ENCODE measurements at places on chromosomes 3 and 15.
A peak's percentile ranks its signal among the peaks of the same experiment; 100 is the strongest.

GRCh38 chr3:194112120-194113106 is 23.5 kb upstream of the HES1 start:
- DNase-seq: peak; percentile 48

- no peak for DNase-seq
Measured at GRCh38 chr15:89917442-89918101, 4.8 kb upstream of the ARPIN start.

DNA sequence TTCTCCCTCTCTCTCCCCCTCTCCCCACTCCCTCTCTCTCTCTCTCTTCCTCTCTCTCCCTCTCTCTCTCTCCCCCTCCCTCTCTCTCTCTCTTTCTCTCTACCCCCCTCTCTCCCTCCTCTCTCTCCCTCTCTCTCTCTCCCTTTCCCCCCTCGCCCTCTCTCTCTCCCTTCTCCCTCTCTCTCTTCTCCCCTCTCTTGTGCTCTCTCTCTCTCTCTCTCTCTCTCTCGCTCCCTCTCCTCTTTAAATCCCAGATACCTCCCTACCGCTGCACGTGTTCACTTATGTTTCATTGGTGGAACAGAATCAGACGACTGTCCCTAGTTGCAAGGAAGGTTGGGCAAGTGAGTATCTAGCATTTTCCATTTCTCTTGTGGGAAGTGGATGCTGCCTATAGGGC is 166.5 kb downstream of the EBLN2 start:
- DNase-seq: no peak

DNA sequence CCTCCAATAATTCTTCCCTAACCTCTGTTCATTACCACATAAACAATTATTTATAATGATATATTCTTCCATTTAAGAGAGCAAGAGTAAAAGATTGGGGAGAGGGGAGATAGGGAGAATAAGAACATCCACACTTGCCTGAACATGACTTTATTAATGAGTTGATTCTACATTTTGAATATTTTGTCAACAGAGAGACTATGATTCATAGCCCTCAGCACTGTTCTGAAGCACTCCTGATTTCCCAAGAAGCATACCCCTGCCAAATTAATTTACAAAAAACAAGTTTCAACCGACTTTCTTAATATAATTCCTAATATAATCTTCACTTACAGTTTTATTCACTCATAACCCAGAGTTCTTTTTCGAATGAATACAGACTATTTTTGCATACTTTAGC is 828.8 kb downstream of the ROBO2 start:
- no peak for DNase-seq

DNA sequence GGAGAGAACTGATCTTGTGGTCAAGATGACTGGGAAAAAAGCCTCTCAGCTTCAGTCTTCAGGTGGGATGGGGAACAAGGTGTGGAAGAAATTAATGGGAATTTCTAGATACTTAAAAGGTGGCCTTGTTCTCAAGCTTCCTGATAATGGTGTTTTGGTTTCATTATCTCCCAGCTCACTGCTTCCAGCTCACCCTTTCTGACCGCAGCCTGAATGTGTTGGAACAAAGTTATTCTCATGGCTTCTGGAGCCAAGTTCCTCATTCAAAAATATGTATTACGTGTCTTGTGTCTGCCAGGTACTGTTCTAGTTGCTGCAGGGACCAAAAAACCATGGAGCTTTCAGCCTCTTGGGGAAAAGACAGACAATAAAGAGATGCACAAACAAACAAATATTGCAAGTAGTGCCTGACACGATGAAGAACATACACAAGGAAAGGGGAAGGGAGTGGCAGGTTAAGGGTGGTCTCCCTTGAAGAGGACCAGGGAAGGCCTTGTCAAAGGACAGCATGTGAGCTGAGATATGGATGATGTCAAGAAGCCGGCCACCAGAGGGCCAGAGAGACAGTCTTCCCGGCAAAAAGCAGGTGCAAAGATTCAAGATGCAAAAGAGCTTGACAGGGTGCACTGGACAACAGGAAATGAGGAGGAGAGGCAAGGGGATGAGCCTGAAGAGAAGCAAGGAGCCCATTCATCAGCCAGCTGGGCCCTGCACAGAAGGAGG is 35.5 kb downstream of the ARRDC4 start:
- DNase-seq: peak; percentile 49

- DNase-seq: no peak
Measured at GRCh38 chr3:13866041-13866965, 13.6 kb downstream of the WNT7A start.

GRCh38 chr3:111636366-111636885 is 41.3 kb upstream of the ZBED2 start:
- no peak for DNase-seq

DNA sequence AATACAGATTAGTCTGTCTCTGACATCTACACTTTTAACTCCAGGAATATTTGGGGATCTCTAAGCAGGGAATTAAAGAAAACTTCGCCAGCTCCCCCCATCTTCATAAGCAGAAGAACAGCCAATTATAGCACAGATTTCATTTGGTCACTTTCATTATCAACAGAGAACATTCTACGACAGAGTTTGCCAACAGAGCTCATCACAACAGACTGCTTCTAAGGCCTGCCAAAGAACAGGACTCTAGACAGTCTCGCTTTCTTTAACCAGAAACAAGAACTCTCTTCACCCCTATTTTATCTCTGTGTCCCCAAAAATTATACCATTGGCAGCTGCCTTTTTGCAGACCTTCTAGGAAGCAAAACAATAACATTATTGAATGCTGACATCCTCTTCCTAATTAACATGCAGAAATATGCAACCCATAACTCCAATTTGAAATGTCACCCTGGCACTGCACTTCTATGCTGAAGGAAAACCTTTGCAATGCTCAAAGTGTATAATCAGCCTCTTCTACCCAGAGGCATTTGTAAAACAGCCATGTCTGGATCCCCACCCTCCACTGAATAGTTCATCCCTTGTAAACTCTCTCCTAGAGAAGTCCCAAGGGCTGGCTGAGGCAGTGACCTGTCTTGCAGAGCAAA is 552.8 kb downstream of the MAGI1 start:
- no peak for DNase-seq

GRCh38 chr3:13702286-13702685 is 153.4 kb downstream of the FBLN2 start:
- DNase-seq: no peak

- DNase-seq: peak; percentile 54
Measured at GRCh38 chr15:52667597-52667996, 11.6 kb downstream of the ATOSA start.

DNA sequence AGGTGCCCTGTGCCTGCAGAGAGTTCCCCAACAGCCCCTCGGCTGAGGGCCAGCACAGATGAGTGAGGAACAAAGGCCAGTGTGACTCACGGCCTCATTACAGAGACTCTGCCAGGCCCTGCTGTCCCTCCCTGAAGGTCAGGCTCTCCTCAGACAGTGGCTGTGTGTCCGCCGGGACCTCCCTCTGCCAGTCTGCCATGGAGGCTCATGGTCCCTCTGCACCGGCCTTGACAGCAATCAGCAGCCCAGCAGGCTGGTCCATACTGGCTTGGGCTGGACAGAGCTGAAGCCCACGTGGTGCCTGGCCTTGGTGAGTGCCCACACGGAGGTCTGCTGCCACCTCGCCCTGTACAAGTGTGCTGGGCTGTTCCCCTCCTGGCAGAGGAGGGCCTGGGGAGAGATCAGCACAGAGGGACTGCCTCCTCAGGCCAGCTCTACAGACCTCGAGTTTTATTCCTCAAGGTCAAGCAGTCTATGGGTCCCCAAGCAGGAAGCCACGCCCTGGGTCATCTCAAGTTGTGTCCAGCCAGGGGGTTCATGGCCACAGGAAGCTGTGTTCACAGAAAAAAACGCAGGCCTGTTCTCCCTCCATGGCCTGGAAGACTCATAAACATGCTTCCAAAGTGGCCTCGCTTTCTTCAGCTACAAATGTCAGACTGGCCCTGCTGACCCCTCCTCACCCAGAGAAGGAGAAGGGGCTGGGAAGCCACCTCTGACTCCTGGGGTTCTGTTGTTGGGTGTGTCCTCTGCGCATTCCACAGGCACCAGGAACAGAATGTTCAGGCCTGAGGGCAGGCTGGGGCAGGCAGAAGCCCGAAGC is 27.0 kb downstream of the SLC41A3 start:
- peak; percentile 75 for DNase-seq

Data from astrocyte of the hippocampus (primary cell).